ENCODE measurements at places on chromosomes 16 and 17.

GRCh38 chr17:11644265-11645212 is 46.3 kb downstream of the DNAH9 start:
- no peak for DNase-seq

DNA sequence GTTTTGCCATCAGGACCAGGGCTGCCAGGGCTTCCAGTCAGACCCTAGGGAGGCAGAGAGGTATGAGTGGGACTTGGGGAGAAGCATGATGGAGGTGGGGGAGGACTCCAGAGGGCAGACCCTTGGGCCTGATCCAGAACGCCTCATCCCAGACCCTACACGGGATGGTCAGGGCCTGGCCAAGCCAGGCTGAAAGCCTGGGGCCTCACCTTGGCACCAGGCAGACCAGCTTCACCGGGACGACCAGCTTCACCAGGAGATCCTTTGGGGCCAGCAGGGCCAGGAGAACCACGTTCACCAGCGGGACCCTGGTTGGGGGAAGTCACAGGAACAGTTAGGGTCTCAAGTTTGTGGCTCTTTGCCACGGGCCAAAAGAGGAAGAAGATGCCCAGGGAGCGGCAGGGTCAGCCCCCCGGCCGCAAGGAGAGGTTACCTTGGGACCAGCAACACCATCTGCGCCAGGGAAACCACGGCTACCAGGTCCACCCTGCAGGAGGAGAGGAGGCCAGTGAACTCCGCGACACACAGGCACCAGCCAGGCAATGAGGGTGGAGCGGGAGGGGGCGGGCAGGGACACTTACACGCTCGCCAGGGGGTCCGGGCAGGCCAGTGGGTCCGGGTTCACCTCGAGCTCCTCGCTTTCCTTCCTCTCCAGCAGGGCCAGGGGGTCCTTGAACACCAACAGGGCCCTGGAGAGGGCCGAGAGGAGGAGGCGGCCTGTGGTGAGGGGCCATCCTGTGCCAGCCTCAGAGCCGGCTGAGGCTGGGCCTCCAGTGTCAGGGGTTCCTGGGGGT is 7.1 kb downstream of the COL1A1 start:
- DNase-seq: no peak

GRCh38 chr16:88467541-88467944 is 14.5 kb downstream of the ZFPM1 start:
- DNase-seq: no peak

DNA sequence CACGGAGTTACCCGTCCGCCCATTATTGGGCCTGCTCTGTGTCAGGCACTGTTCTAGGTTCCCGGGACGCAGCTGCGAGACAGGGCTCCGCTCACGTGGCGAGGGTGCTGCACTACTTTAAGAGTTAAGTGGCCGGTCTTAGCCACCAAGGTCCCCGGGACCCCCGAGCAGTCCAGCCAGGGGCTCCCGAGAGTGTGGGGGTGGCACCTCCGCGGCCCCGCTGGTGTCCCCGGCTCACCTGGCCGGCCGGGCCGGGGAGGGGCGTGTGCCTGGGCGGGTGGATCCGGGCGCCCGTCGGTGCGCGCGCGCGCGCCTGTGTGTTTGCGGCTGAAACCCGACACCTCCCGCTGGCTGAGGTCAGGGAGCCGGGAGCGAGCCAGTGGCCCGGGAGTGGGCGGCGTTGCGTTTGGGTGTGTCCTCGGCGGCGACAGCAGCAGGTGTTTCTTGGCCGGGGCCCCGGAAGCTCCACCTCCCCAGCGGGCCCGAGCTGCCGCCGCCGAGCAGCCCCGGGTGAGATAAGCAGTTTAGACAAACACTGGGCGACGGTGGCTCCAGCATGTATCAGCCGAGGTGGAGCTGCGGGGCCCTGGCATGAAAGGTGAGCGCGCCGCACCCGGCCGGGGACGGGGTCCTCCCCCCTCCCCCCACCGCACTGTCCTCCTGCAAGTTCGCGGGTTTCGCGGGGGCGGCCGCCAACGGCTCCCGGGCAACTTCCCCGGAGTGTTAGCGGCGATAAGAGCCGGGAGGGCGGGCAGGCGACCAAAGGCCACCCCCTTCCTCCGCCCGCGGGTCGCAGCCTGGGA is at the start of gene GSE1:
GSE1 (plus strand) TSS at position 522 of the 803 bp plus-strand sequence; CDS start at position 592, 70 bp downstream.
- DNase-seq: peak; percentile 11

DNA sequence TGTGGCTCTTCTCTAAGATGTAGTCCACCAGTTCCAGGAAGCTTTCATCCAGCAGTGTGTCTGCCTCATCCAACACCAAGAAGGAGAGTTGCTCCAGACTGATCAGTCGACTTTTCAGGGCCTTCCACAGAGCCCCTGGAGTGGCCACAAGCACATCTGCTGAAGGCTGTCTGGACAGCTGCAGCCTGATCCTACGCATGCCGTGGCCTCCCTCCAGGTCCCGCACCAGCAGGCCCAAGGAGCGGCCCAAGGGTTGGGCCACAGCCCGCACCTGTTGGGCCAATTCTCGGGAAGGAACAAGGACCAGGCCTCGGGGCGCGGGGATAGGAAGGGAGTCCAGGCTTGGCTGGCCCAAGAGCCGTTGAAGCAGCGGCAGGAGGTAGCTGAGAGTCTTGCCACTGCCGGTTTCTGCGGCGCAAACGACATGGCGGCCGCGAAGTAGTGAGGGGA is 729 bp downstream of the DDX28 start:
- DNase-seq: no peak

GRCh38 chr17:74733365-74734122 is 3.5 kb upstream of the RAB37 start:
- no peak for DNase-seq

DNA sequence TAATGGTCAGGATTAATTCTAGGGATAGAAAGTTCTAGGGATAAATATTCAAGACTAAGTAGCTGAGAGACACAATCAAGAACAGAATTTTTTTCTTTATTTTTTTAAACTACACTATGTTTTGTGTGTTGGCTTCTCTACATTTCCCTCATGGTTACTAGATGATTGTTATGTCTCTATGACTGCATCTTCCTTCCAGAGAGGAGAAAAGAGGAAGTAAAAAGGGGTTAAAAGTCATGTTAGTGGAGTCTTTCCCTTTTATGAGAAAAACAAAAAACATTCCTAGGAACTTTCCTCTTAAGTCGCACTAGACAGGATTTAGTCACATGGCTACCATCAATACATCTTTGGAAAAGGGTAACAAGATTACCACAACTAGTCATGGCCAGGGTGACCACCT is 375.0 kb downstream of the KCNJ2 start:
- no peak for DNase-seq

DNA sequence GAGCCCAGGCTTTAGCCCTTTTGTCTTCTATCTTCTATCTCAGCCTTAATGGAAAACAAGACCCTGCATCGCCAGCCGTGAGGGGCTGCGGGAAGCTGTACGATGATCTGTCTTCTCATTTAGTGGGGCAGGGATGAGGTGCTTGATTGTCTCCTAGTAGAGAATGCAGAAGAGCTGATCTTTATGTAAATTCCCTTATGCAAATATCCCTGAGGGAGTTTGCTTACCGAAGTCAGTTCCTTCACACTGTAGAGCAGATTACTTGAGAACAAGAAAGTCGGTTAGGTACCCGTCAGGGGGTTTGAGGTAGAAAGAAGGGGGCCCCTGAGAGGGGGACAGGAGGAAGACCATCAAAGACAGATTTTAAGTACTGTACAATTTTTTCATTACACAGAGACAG is 66.2 kb downstream of the IRF8 start:
- no peak for DNase-seq

DNA sequence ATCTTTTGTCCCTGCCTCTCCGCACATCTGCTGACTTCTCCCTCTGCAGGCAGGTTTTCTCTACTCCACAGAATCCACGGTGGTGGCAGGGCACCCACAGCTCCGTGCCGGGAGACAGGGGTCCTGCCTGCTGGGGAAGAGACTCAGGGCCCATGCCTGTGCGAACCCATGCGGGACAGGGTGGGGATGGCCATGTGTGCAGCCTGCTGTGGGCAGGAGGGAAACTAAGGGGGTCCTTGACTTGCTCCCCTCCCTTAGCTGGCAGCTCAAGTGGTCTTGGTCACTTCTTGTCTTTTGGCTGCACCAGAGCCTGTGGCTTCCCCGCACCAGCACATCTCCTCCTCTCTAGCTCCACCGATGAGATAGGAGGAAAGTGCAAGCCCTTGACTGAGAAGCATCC is 69.8 kb downstream of the SLC5A11 start:
- DNase-seq: no peak

Measured in activated naive CD4-positive, alpha-beta T cell (primary cell).